ENCODE measurements at places on chromosomes 7 and 10.

DNA sequence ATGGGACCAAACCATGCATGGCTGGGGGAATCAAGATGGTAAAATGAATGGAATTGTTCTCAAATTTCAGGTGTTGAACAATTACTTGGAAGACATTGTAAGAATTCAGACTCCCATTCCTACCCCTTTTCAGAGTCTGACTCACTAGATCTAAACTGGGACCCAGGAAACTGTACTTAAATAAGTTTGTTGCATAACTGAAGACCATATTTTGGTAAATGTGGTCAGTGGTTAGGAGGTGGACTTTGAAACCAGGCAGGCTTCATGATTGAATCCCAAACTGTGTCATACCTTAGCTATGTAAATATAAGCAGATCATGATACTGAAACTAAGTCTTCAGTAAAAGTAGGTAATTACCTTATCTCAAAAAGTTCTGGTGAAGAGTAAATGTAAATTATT is 41.7 kb downstream of the ZWINT start:
- no peak for DNase-seq

DNA sequence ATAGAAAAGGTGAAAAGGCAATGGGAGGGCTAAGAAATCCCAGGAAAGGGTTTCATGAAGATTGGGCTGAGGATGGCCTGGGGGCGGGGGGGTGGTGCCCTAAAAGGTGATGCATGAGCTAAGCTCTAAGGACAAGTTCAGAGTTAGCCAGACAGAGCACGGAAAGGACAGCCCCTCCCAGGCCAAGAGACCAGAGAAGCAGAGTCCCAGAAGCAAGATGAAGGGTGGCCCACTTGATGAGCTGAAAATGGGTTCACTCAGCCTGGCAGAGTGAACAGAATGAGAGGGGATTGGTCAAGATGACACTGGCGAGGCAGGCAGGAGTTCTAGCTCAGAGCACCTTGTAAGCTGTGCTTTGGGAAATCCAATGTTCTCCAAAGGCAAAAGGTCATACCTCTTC is 89.4 kb upstream of the GPR26 start:
- no peak for DNase-seq

DNA sequence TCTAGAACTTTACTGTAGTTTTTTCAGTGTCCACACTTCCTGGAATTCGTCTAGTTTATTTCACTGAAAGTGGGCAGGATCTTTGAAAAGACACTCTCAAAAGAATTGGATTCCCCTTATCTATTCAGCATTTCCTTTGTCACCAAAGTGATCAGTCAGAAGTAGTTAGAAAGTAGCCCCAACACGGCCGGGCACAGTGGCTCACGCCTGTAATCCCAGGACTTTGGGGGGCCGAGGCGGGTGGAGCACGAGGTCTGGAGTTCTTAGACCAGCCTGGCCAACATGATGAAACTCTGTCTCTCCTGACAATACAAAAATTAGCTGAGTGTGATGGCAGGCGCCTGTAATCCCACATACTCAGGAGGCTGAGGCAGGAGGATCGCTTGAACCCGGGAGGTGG is 69.0 kb upstream of the KMT2C start:
- DNase-seq, result no peak

DNA sequence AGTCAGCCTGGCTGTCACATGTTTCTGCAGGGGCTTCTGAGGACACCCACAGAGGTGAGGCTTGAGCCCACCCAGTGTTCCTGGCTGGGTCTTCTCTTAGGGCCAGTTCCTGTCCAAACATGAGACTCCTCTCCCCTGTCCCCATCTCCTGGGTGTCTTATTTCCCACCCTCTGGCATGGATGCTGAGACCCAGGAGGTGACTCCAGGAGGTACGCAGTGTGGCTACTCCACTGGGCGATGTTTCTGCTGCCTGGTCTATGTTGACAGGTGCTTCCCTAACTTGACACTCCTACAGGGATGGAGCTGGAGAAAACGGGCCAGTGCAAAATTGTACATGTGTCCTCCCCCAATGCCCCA is 26.3 kb upstream of the LOXL4 start:
- no peak for DNase-seq

GRCh38 chr10:926075-926698 is 5.3 kb downstream of the LARP4B start:
- no peak for DNase-seq

DNA sequence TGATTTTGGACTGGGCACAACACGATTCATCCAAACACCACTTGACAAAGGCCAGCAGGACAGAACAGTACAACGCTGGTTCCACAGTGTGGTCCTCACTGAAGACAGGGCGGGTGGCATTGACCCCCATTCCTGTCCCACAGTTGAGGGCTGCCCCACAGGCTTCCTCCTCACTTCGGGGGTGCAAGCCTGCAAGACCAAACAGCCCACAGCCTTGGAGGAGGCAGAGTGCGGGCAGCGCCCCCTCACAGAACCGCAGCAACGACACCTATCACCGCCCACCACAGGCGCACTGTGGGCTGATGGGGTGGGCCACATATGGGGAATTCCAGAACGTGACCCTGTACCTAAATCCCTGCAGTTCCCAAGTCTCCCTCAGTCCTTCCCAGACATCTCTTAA is 70.6 kb downstream of the PTPRN2 start:
- DNase-seq, result no peak

DNA sequence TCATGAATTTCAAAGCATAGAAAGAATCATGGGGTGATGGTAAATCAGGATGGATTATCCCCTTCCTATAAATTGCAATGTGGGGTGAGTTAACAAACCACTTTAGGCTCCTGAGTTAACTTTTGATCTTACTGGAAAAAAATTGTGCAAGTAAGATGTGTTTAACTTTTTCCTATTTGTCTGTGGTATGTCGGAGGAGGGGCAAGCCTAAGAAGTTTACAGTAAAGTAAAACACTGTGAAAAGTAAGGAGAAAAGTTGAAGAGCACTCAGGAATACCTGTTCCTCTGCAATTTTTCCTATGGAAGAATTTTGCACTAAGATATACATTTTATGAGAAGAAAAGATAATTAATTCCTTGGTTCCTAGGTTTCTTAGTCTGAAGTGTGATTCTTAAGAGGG is 44.4 kb downstream of the IFIT5 start:
- no peak for DNase-seq

DNA sequence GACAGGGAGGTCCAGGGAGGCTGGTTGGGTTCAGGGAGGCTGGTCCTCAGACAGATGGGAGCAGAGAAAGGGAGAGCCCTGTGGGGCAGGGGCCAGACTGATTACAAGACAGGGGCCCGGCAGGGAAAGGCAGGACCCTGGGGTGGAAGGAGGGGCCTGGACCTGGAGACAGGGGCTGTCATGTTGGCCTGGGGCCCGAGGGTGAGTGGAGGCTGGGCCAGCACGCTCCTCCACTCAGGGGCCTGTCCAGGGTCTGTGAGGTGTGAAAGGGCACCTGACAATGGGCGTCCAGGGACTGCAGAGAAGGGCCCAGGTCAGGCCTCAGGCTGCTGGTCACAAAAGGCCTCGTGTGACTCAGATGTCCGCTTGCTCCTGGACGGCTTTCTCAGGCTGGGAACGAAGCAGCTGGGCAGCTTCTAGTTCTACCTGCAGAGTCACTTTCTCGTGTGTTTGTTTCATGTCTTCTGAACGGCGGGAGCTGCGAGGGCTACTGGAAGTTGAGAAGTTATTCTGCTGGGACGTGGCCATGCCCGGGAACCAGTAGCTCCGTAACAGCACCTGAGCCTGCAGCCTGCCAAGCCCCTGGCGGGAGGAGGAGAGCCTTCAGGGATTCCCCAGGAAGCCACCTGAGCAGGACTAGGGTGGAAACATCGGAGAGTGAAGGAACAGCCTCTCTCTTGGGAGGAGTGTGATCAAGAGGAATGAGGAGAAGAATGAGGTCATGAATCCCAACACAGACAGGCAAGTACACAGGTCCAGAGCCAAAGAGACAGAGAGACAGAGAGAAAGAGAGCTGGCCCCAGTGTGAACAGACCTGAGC is 65.8 kb downstream of the KLF6 start:
- DNase-seq, result no peak

GRCh38 chr10:47150581-47150980 is 149.4 kb upstream of the GDF10 start:
- no peak for DNase-seq

DNA sequence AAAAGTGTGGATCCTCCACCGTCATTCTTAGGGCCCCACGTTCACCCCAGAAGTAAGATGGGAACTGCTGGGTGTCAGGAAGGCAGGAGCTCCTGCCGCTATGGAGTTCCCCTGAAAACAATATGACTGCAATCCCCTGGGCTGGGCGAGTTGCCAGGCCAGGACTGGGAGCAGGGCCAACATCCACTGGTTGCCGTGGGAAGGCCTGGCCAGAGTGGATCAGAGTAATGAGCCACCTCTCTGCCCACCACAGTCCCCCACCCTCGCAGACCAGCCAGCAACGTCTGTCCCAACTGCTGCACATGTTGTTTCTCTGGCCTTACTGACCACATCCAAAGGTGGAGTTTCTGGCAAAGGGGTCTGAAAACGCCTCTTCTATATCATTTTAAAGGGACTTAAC is 86.6 kb downstream of the STRA8 start:
- no peak for DNase-seq

GRCh38 chr7:781186-781849 is 51.0 kb upstream of the SUN1 start:
- no peak for DNase-seq

DNA sequence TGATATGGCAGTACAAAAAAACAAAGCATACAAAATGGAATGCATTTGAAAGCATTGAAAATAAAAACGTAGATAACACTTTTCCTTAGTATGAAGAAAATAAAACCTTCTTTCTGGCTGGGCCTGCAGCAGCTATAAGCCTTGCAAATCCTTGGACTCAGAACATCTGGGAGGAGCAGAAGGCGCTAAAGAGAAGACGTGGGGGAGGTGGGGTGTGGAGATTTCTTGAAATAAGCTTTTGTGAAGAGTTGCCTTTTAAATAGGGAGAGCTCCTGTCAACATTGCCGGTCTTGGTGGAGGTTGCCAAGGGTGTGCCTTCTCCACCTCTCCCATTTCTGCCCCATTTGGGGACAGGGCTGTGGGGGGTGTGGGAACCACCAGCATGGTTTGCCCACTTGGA is 128.7 kb downstream of the TMEM178B start:
- no peak for DNase-seq

DNA sequence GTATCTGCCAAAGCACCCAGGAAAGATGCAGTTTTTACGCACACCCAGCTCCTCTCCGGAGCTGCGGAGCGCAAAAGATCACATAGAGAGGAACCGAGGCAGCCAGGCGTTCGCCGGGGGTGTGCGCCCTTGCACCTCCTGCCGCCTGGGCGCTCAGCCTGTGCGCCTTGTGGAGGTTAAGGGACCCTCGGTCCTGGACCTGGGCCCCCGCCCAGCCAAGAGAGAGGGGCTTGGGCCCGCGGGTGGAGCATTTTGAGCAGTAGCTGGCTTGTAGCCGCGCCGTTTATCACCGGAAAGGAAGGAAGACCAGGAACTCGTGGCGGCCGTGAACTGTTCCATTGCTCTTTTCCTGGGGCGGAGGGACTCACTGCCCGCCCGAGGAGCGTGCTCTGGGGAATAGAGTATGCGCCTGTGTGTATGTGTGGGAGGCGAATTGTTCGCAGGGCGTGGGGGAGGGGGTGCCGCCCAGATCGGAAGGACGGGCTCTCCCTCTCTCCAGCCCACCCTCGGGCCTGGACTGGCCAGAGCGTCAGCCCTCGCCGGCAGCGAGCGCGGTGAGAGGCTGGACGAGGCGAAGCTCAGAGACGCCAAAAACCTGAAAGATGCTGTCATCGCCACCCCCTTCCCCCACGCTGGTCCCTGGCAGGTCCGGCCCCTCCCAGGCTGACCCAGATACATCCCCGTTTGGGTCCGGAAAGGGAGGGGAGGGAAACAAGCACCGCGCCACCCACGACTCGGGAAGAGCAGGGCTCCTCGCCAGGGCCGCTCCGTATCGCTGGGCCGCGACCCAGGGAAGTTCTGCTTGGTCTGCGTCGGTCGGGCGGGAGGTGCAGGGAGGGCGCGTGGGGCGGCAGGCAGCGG is 1.2 kb upstream of the WNT2 start:
- DNase-seq, result no peak

GRCh38 chr7:44767912-44768627 is 19.4 kb downstream of the ZMIZ2 start:
- no peak for DNase-seq

DNA sequence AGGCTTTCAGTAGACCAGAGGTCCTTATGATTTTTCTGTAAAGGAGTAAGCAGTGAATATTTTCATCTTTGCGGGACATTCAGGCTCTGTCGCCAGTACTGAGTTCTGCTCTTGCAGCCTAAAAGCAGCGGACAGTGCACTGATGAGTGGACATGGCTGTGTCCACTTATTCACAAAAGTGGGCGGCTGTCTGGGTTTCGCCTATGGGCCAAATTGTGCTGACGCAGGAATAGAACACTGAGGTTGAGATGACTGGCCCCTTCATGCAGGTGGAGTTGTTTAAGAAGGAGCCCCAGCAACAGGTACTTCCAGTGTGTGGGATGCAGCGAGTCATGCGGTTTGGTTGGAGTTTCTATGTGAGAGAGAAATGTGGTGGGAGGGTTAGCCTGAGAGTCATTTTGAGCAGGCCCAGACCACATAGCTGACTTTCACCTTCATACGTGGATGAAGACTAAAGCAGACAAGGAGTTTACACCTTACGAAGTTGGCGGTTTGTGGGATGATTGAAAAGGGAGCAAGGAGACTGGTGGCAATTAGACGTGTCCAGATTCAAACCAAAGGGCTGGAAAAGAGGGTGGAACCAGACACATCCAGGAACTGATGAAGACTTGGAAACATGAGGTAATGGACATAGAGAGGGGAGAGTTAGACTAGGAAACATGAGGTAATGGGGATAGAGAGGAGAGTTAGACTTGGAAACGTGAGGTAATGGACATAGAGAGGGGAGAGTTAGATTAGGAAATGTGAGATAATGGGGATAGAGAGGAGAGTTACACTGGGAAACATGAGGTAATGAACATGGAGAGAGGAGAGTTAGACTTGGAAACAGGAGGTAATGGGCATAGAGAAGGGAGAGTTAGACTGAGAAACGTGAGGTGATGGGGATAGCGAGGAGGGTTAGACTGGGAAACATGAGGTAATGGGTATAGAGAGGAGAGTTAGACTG is 38.2 kb downstream of the WDR37 start:
- peak; percentile 31 for DNase-seq

DNA sequence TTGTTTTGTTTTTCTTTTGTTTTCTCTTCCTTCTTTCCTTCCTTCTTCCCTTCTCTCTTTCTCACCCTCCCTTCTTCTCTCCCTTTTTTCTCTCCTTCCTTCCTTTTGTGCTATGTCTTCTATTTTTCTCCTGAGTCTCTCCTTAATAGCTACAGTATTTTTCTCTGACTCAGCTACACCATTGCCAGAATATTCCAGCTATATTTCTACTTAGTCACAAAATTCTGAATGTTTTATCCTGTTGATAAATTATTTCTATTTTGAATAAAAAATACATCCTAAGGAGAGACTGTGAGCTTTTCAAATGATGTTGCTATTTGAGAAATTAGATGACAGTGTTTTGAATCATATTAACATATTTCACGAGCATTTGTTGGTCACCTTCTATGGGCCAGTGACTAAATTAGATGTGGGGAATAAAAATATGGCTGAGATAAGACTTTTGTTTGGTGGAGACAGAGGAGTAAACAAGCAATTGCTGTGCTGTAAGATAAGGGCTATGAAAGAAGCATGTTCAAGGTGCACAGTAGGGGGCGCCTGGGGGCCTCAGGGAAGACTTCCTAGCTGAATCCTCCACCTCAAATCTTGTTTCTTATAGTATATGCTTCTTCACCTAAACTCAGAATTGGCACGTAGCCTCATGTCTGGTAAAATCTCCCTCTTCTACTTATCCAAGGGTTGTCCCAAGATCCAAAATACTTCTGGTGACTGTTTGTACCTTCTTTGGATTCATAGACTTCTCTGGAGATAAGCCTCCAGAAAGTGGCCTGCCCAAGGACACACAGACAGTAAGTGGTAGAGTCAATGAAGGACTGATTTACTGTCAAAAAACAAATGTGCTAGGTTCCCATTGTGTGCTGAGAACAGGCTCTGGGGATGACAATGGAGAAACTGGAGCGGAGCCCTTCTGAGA is 115.5 kb upstream of the CREB5 start:
- DNase-seq, result peak; percentile 19
